ENCODE measurements at places on chromosomes 6 and 20. TPM values are rescaled to one million over a fixed set of nuclear protein-coding genes. Genes with fewer than 3 reads are reported as not detected.

The C6orf47 gene
- total RNA-seq = 9.7 TPM

The GTSF1L gene
- 0.44 TPM for total RNA-seq

The TCF19 gene
- 11.9 TPM for total RNA-seq

The ANGPT4 gene
- total RNA-seq = not detected

The FRK gene
- 2.5 TPM for total RNA-seq

The RIPPLY2 gene
- total RNA-seq = 18.2 TPM

The ARMC2 gene
- 10.7 TPM for total RNA-seq

The UNC5CL gene
- 1.1 TPM for total RNA-seq

The PNPLA1 gene
- 0.28 TPM for total RNA-seq

The C6orf15 gene
- not detected for total RNA-seq

The LAMA2 gene
- total RNA-seq = 0.52 TPM

The PSORS1C1 gene
- 0.33 TPM for total RNA-seq

The PROKR2 gene
- 0.24 TPM for total RNA-seq

The CDK19 gene
- 21.2 TPM for total RNA-seq

The PPP1R16B gene
- 3.6 TPM for total RNA-seq

The RBBP8NL gene
- total RNA-seq = 0.15 TPM

The CEP57L1 gene
- total RNA-seq = 25.7 TPM

The TBX18 gene
- 0.68 TPM for total RNA-seq

The C6orf58 gene
- total RNA-seq = 0.36 TPM

The OR2J3 gene
- 0.05 TPM for total RNA-seq

The OR2B6 gene
- 0.85 TPM for total RNA-seq

The MOXD1 gene
- 0.26 TPM for total RNA-seq

The ECT2L gene
- 0.54 TPM for total RNA-seq

The SYCP2L gene
- 3.2 TPM for total RNA-seq

The TSBP1 gene
- total RNA-seq = not detected

The RAD21L1 gene
- not detected for total RNA-seq

The CALHM6 gene
- 2.0 TPM for total RNA-seq

The GMPR gene
- total RNA-seq = 3.0 TPM

The PPP1R18 gene
- 34.8 TPM for total RNA-seq

The GPR6 gene
- total RNA-seq = not detected

The SEMG1 gene
- not detected for total RNA-seq

The RREB1 gene
- 2.5 TPM for total RNA-seq

The IP6K3 gene
- total RNA-seq = 0.64 TPM

The SLC22A7 gene
- 0.36 TPM for total RNA-seq

The AVP gene
- total RNA-seq = not detected

The FNDC11 gene
- total RNA-seq = 0.76 TPM

The C6orf132 gene
- total RNA-seq = 0.09 TPM

The GATA5 gene
- total RNA-seq = 0.21 TPM

The RNASET2 gene
- 25.4 TPM for total RNA-seq

The BMP7 gene
- 39.6 TPM for total RNA-seq

The SDCBP2 gene
- 1.4 TPM for total RNA-seq

The DEFB114 gene
- not detected for total RNA-seq

The EGFL8 gene
- 10.3 TPM for total RNA-seq

The ZNF76 gene
- total RNA-seq = 22.5 TPM

The FAM217A gene
- total RNA-seq = 0.52 TPM

The SLC22A2 gene
- not detected for total RNA-seq

Measured in motor neuron (in vitro differentiated cells).